ENCODE measurements at places on chromosomes 5 and 9.
A peak's percentile ranks its signal among the peaks of the same experiment; 100 is the strongest.

DNA sequence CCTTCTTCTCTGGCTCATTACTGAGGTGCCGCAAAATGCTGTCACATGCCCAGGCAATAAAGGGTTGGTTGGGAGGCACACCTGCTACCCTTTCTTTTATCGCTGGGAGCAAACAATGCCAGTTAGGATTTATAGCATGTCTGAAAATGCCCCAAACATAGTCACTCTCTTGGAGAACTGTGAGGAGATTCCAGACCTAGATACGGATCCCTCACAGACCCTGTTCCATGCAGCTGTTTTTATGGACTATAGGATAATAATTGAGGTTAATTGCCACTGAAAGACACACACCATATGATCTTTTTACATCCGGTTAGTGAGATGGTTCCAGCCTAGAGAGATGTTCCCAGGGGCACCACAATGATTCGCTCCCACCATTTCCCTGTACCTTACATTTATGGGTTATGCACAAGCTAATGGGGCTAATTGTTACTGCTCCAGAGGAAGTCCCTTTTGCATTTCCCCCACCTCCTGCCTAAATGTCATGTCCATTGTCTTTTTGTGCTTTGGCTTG lies 318.1 kb downstream of the PIK3R1 start:
- DNase-seq = no peak

DNA sequence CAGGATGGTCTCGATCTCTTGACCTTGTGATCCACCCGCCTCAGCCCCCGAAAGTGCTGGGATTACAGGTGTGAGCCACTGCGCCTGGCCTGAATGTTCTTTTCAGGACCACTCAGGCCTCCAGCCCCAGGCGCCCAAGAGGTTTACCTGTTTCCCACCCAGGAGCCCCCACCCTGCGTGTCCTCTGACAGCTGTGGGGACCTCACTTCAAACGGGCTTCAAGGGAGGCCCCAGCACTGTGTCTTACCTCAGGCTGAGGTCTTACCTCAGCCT lies 19.1 kb upstream of the SLC6A19 start:
- no peak for DNase-seq

- no peak for DNase-seq
Measured at GRCh38 chr5:146632620-146633322, 116.8 kb upstream of the GPR151 start.

DNA sequence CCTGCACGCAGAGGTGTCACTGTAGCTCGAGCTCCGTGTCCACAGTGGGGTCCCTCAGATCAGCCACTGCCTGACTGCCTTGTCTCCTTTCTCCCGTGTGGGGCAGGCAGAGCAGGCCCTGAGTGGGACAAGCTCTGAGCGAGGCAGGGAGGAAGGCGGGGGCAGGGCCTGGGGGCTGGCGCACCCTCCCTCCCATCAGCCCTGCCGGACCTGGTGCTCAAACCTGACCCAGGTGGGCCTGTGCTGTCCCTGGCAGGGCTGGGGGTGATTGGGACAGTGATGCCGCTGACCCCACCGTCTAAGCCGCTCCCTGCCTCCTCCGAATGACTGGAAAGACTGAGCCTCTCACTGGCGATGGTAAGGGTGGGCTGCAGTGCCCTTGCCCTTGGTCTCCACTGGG lies 60.9 kb downstream of the KCNT1 start:
- DNase-seq = no peak

DNA sequence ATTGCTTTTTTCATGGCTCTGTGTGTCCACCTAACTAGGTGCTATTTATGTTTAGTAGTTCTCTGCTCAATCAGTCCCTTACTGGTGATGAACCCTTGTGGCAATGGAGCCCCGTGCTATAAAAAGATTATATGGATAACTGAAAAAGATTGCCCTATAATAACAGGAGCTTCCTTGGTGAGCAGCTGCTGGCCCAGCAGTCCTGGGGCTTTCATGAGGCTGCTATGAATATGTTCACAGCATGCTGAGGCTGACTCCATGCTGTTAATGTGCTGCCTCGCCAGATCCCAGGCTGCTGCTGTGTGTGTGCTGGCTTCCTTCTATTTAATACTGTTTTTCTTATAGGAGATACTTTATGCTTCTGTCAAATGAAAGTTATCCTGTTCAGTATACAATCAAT lies 357.5 kb downstream of the TAF11L14 start:
- no peak for DNase-seq

GRCh38 chr9:15104826-15105420 lies 194.7 kb upstream of the FREM1 start:
- peak; percentile 8 for DNase-seq

- no peak for DNase-seq
Measured at GRCh38 chr9:101325053-101325452, 59.8 kb downstream of the BAAT start.

GRCh38 chr9:19464764-19465585 lies 56.2 kb downstream of the ACER2 start:
- DNase-seq = peak; percentile 68

DNA sequence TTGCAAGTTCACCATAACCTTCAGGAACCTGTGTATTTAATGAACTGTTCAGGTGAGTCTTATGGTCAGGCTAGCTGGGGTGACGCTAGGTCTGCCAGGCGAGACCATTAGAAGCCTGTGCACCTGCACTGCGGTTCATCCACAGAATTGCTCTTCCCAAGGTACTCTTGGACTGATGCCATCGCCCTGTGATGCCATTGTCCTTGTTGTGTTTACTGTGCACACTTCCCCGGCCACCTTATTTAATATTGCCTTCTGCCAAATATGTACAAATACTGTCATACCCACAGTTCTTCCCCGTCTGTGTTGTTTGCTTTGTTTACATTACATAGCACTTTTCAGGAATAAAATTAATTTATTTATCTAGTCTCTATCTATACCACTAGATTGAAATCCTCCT lies 66.3 kb downstream of the RCL1 start:
- no peak for DNase-seq

DNA sequence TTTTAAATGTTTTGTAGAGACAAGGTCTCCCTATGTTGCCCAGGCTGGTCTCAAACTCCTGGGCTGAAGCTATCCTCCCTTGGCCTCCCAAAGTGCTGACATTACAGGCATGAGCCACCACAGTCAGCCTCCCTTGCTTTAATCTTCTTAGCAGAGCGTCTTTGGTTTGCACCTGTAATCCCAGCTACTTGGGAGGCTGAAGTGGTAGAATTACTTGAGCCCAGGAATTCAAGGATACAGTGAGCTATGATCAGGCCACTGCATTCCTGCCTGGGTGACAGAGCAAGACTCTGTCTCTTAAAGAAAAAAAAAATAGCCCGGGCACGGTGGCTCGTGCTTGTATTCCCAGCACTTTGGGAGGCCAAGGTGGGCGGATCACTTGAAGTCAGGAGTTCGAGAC lies 27.8 kb downstream of the UBE2D2 start:
- no peak for DNase-seq

DNA sequence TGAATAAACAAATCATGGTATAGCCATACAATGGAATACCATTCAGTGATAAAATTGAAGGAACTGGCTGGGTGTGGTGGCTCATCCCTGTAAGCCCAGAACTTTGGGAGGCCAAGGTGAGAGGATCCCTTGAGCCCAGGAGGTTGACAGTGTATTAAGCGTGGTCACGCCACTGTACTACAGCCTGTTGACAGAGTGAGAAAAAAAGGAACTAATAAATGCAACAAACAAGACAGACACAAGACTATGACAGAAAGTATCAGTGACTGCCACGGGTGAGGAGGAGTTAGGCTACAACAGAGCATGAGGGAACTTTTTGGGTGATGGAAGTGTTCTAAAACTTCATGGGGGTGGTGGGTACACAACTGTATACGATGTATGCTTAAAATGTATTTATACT lies 2.2 kb downstream of the FNIP1 start:
- DNase-seq = no peak

DNA sequence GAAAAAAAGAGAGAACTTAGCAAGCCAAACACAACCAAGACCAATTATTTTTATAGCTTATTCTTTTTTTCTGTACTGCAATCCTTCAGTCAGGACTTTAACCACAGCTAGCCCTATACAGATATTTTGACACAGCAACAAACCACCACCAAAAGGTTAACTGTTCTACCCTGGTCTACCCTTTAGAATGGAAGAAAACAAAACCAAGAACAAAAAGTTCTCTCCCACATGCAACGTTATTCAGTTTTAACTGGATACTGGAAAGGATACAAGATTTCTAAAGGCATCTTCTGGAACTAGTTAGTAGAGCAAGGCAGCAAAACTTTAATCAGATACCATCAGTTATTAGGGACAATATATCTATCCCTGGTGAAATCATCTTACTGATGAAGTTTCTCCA lies 32.6 kb downstream of the ECPAS start:
- DNase-seq = no peak

DNA sequence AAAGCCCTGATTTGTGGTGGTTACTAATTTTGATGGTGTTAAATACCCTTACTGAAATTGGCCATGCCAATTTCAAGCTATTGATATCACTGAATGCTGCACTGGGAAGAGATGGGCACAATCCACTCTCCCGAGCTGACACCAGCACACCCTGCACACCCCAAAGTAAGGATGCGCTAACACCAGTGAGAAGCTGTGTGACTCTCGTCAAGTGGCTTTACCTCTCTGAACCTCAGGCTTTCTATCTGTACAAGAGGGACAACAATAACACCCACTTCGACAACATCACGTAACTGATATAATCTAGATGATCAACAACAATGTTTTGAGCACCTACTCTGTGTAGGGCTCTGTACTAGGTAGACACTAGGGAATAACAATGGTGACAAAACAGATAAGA lies 8.0 kb upstream of the AKNA start:
- DNase-seq = no peak

DNA sequence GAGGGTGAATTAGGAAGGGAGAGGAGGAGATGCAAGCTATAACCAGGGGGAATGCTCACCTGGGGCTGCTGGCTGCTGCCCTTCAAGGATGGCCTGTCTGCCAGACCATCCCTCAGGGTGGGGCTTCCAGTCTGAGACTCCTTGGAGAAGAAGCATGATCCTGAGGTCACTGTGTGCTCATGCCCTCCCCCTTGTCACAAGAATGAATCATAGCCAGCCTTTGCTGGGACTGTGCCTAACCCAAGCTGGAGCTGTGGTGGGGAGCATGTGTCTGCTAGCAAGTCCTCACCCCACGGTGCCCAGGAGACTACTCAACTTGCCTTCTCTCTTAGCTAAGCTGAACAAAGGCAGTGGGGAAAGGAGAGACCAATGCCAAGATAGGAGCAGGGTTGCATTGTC lies 463.6 kb downstream of the SPOCK1 start:
- DNase-seq = no peak

DNA sequence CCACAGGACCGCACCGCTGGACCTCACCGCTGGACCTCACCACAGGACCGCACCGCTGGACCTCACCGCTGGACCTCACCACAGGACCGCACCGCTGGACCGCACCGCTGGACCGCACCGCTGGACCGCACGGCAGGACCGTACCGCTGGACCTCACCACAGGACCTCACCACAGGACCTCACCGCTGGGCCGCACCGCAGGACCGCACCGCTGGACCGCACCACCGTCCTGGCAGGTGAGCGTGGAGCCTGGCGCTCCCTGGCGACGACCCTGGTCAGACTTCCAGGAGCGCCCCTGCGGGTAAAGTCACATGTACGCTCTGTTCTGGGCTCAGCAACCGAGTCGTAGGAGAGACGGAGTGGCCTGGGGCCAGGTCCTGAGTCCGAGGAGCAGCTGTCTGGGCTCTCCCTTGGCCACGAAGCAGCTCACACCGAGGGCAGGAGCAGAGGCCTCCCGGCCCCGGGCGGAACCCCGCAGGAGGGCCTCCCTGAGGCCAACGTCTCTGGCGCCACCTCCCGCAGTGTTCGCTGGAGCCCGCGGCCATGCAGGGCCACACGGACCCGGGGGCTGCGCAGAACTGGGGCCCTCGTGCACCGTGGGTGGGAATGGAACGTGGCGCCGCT lies 30.5 kb downstream of the MRPL36 start:
- DNase-seq = no peak

DNA sequence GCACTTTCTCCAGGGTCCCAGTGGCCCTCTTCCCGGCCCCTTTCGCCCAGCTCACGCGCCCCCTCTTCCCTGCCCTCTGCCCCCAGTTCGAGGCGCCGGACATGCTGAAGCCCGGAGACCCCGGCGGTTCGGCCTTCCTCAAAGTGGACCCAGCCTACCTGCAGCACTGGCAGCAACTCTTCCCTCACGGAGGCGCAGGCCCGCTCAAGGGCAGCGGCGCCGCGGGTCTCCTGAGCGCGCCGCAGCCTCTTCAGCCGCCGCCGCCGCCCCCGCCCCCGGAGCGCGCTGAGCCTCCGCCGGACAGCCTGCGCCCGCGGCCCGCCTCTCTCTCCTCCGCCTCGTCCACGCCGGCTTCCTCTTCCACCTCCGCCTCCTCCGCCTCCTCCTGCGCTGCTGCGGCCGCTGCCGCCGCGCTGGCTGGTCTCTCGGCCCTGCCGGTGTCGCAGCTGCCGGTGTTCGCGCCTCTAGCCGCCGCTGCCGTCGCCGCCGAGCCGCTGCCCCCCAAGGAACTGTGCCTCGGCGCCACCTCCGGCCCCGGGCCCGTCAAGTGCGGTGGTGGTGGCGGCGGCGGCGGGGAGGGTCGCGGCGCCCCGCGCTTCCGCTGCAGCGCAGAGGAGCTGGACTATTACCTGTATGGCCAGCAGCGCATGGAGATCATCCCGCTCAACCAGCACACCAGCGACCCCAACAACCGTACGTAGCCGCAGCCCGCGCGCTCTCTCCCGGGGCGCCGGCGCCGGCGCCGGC lies 1.0 kb downstream of the PRDM6 start:
- DNase-seq = no peak

DNA sequence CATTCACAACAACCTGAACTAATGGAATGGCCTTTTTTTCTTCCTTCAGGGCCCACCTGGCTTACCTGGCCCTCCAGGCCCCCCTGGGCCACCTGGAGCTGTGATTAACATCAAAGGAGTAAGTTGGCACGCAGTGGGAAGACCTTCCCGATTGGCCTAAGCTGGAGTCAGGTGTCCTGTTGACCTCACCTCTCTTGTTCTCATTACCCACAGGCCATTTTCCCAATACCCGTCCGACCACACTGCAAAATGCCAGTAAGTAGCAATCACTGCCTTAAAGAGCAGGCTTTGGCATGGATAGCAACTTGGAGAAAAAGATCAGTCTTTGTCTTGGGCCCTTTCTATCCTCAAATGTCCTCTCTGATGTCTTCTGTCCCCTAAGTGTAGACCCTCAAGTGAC lies 55.3 kb upstream of the TGFBR1 start:
- DNase-seq = no peak

All from stimulated activated CD4-positive, alpha-beta T cell treated with anti-CD3 and anti-CD28 coated beads, Interleukin-4, amount 100 ng/mL, for 1 hour (primary cell).